ENCODE measurements at places on chromosomes 5 and 9.

GRCh38 chr5:8123559-8123958 lies 254.6 kb downstream of the MTRR start:
- no peak for DNase-seq

DNA sequence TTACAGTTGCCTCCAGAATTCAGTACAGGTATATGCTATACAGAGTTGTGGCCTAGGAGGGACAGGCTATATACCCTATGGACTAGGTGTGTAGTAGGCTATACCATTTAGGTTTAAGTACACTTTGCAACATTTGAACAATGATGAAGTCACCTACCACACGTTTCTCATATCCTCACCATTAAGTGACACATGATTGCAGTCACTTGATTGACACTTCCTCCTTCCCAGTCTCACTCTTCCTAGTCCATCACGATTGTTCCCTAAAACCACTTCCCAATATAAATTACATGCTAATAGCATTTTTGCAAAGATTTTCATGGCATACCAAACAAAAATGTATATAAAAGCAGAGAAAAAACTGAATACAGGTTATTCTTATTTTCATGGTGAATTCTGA lies 312.2 kb downstream of the EPB41L4A start:
- no peak for DNase-seq

- peak; percentile 87 for DNase-seq
Observed at GRCh38 chr9:128733256-128733655, 9.3 kb upstream of the ZDHHC12 start.

- DNase-seq: no peak
Observed at GRCh38 chr5:91302305-91302704, 80.8 kb downstream of the ARRDC3 start.

DNA sequence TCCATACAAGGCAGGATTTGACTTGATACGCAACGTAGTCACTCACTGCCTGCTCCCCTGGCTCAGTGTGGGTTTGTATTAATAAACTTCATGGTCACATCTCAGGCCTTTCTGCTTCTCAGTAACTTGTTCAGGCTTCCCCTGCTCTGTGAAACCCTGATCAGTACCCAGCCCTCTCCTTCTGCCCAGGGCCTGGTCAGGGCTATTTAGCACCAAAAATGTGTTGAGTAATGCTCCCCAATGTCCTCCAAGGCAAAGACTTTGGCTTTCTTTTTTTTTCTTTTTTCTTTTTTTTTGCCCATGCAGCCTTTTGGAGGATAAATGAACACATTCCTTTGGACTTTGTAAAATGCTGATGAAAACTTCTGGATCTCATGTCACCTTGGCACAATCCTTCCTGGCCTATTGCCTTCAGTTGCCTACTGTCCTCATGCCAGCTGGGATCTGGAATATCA lies 399.2 kb upstream of the KLF4 start:
- peak; percentile 11 for DNase-seq

DNA sequence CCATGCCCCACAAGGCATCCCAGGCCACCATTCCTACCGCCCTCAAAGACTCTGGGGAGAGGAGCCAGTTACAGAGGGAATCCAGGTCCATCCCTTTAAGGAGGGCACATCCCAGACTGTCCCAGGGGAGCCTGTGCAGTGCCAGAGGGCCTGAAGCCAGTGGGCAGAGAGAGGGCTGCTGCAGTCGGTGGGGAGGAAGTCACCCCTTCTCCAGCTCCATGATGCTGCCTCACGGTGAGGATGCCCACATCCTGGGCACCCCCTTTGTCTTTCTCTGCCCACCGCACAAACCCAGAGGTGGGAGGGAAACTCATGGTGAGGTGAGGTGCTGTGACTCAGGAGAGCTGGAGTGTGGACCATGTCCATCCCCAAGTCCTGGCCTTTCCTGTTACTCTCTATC lies 26.2 kb upstream of the ANKRD33B start:
- DNase-seq: no peak

DNA sequence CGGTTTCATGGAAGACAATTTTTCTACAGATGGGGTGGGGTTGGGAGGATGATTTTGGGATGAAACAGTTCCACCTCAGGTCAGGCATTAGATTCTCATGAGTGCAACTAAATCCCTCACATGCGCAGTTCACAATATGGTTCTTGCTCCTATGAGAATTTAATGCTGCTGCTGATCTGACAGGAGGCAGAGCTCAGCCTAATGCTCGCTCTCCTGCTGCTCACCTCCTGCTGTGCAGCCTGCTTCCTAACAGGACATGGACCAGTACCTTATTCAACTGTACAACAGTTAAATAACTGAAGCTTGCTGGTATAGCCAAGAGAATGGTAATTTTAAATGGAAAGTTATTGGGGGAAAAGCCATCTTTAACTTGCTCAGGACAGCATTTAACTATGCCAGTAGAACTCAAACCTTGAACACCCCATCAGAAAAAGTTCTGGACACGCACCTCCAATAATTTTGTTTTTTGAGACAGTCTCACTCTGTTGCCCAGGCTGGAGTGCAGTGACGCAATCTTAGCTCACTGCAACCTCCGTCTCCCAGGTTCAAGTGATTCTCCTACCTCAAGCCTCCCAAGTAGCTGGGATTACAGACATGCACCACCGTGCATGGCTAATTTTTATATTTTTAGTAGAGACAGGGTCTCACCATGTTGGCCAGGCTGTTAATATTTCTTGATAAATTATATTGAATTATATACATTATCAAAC lies 27.7 kb downstream of the HMGCR start:
- no peak for DNase-seq

All from fibroblast of skin of scalp (primary cell).